T-helper 2 cell (primary cell): ENCODE measurements at places on chromosomes 11 and 22.
A peak's percentile ranks its signal among the peaks of the same experiment; 100 is the strongest.

GRCh38 chr11:2789791-2790567 lies 90.2 kb upstream of the KCNQ1OT1 start:
- DNase-seq = no peak

DNA sequence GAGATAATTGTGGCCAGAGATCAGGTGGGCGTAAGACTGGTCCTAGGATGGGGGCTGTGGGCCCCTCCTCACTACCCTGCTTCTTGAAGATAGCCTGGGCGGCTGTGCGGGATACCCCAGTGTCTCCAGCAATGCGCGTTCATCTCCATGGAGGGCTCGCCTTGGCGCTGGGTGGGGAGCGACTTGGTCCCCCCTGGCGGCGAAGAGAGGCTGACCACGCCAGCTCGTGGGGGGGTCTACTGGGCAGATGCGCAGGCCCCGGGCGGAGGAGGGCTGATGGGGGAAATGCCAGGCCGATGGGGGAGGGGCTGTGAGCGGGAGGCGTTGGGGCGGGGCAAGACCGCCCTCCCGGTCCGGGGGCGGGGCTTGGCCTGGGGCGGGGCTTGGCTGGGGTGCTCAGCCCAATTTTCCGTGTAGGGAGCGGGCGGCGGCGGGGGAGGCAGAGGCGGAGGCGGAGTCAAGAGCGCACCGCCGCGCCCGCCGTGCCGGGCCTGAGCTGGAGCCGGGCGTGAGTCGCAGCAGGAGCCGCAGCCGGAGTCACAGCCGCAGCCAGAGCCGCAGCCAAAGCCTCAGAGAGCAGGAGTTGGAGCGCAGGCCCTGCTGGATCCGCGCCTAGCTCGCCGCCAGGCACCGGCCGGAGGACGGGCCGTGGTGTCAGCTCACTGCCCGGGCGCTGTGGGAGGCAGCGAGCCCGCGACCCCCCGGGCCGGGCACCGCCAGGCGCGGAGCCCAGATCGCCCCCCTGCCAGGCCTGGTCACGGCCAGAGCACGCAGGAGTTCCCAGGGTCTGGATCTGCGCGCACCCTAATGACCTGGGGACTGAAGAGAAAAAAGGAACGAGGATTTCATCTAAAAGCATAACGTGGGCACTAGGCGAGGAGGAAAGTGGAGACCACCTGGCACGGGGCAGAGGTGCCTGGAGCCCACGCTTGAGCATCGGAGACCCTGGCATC lies at the start of gene SLC35E4:
Gene SLC35E4, plus strand, starts transcription at position 509 of the 953 bp plus-strand sequence. CDS start 670 bp downstream, outside the sequence.
- DNase-seq = peak; percentile 90

DNA sequence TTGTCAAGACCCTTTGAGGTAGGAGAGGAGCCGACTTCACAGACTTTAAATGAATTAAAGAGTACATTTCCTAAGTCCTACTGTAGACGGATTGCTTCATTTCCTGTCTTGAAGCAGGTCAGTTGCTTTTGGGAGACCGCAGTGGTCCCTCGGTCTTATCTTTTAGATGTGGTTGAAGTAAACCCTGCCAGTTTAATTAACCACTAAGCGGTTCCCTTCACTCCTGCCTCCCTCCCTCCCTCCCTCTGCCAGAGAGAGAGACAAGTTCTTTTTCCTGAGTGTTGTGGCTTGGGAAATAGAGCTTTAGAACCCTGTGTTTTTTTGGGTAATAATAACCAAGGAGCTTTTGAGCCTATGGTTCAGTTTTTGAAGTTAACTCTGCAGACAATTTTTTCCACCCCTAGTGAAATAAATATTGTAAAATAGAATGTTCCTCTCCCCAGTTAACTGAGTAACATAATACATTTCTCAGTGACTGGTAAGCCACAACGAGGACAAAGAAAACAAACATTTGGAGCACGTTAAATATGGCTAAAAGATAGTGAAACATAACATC lies 147.5 kb downstream of the LDLRAD3 start:
- no peak for DNase-seq

- DNase-seq = no peak
These were observed 537.4 kb downstream of the MN1 start for GRCh38 chr22:27264184-27264583.

GRCh38 chr11:45212566-45213315 lies 66.3 kb downstream of the PRDM11 start:
- DNase-seq = no peak

DNA sequence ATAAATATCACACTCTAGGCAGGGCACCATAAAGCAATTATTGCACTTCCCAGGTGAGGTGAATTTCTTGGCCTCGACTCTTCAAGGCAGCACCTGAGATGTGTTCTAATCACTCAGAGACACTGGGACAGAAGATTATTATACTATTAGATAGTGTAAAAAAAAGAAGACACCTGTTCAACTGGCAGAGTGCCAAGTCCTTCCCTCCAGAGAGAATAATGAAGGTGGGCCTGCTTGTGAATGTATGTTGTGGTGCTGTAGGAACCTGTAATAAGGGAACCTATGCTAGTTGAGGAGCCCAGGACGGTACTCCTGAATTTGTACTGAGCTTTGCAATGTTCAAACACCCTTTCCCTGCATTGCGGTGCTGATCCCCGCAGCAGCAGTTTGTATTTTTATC lies 107.5 kb downstream of the NXPE2 start:
- no peak for DNase-seq

GRCh38 chr22:23775779-23776375 lies 3.2 kb downstream of the MMP11 start:
- DNase-seq = no peak

DNA sequence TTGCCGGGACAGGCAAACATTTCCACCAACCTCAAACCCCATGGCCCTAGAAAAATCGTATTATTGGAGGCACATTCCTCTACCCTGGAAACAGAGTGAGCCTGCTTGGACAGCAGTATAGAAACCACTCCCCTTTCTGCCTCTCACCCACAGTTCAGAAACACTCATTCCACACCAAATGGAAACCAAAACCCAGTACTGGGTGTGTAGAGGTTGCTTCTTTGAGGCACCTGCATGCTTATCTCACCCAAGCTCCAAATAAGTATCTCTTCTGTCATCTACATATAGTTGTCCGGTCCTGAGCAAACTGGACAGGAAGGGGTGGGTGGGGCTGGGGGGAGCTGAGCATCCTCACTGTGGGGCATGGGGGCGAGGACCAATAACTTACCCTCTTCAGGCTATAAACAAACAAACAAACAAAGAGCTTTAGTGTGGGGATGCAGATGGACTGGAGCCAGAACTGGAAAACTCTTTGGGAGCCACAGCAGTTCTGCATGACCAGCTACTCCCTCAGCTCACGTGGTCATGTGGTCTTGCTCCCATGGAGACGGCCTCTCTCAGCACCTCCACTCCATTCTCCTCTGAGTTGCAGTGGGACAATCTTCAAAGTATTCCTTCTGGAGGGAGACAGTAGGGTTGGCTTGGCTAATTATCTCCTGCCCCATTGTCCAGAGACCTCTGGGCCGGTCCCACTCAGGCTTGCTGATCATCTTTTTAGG lies 1.0 kb upstream of the PLAAT2 start:
- DNase-seq = peak; percentile 86

GRCh38 chr11:98800696-98801095 lies 220.1 kb upstream of the CNTN5 start:
- DNase-seq = no peak

DNA sequence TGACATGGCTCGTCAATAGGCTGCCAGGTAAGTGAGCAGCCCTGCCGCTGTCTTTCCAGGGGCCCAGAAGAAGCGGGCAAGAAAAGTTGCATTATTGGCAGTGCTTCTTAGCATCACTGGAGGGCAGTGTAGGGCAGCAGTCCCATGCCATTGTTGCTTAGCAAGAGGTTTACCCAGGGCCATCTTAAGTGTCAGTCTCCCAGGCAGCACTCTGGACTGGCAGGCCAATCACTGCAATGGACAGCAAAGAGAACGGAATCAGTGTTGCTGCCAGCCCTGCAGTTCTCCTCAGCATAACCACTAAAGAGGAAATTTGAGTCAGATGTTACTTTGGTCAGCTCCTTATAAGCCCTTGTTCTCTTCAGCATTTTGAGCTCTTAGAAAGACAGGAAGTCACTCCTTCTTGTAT lies 13.4 kb upstream of the GRK2 start:
- DNase-seq = no peak

GRCh38 chr22:43113526-43114251 lies 3.1 kb downstream of the BIK start:
- no peak for DNase-seq

DNA sequence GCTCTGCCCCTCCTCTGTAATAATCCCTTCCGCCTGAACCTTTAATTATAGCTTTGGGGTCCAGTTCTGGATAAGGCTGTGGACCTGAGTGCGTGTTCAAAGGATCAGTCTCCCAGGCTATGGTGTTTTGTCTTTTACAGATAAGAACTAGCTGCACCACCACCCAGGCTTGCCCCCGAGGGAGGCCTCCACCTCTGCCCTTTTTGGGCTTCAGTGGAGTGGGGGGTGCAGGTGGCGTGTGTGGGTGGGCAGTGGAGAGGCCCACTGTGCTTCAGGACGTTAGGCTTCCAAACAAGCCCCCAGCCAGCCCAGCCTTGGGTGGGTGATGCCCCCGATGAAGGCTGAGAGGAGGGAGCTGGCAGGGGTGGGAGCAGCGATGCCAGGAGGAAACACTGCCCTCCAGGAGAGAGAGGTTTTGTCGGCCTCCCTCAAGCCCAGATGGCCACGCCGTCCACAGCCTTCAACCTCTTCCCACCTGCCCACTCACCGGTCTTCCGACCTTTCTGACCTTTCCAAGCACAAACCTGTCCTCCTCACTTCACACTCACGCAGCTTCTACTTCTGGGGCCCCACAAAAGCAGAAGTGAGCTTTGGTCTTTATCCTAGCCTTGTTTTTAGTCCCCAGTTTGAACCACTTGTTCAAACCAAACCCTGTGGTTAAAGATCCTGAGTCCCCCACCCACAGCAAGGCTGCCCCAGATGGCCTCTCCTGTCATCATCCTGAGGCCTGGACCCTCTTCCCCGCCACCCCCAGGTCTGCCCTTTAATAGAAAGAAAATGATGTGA lies 20.4 kb downstream of the PSMD13 start:
- DNase-seq = no peak

- DNase-seq = no peak
These were observed 19.8 kb upstream of the OOSP1 start for GRCh38 chr11:59918480-59918879.

DNA sequence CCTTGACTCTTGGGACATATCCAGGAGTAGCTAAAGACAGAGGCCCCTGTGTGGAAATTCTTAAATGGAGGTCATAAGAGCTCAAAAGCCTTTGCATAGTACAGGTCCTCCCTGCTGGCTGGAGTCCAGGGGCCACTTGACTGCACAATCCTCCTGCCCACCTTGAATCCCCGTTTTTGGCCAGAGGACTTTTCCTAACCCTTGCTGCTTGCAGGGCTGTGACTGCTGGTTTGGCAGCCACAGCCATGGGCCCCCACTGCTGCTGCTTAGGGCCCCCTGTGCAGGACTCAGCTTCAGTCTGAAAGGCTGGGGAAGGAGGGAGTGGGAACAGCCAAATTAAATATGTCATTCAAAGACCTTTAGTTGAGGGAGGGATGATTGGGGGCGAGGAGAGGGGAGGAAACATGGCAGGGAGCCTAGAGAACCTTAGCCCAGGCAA lies 33.4 kb downstream of the ARHGAP1 start:
- no peak for DNase-seq

DNA sequence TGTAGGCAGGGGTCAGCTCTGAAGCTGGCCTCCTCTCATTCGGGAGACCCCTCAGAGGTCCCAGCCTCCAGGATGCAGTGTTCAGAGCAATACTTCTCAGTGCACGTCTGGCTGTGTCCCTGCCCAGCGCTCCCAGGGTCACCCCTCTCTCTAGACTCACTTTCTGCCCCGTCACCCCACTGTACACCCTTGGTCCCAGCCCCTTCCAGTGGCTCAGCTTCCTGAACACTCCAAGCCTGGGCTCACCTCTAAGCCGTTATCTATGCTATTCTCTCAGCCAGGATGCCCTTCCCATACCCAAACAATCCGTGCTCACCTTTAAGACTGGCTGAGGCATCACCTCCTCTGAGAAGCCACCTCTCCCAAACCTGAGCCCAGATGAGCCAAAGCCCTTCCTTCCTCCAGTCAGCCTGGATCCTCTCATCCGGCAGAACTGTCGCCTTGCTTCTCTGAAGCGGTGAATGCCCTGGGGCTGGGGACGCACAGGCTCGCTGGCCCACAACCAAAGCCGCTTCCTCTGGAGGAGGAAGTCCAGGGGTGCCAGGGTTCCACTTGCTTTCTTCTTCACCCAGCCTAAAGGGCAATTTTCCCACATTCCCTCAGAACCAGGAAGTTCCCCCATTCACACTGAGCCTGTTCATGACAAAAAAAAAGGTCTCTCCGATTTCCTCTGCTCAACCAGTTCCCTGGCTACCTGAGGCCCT lies 13.7 kb upstream of the CDKN1C start:
- no peak for DNase-seq

GRCh38 chr22:40180403-40180802 lies 2.7 kb downstream of the TNRC6B start:
- DNase-seq = no peak

- no peak for DNase-seq
These were observed 34.4 kb downstream of the MCAM start for GRCh38 chr11:119282495-119282894.

- no peak for DNase-seq
These were observed 1202.6 kb downstream of the TBC1D22A start for GRCh38 chr22:47965066-47965465.
